Kidney epithelial cell (primary cell): ENCODE measurements at places on chromosomes 7 and 10. TPM values are rescaled to one million over a fixed set of nuclear protein-coding genes. Genes with fewer than 3 reads are reported as not detected.

DNA sequence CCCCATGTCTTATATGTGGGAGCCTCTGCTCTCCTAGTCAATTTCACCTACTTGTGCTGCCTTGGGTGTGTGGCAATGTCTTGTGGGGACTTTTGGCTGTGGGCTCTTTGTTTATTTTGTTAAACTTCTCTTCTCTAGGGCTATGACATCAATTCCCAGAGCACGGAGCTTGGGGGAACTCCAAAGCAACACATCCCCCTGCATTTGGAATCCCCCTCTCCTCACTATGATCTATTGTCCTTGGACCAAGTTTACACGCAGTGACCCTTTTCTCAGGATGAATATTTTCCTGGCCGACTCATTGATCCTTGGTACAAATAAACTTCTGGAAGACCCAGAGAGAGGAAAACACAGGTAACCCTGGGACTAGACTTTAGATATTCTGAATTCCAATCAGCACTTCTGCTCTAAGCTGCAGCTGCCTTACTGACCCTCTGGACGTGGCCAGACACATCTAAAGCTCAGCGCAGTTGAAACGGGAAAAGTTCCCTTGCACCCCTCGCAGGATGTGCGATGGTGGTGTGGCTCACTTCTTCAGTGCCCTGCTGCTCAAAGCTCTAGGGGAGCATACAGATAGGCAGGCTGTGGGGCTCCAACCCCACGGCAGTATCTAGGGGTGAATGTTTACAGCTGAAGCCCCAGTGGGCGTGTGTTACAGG, 110.8 kb downstream of the TMEM178B start:
- no peak for DNase-seq

SPDYE2 gene
- total RNA-seq: not detected in 2 replicates

SORCS1 gene
- total RNA-seq: 2.1 and 2.3 TPM in 2 replicates

- no peak for DNase-seq
Measured at GRCh38 chr7:134262322-134262721, 54.4 kb downstream of the SLC35B4 start.

DNA sequence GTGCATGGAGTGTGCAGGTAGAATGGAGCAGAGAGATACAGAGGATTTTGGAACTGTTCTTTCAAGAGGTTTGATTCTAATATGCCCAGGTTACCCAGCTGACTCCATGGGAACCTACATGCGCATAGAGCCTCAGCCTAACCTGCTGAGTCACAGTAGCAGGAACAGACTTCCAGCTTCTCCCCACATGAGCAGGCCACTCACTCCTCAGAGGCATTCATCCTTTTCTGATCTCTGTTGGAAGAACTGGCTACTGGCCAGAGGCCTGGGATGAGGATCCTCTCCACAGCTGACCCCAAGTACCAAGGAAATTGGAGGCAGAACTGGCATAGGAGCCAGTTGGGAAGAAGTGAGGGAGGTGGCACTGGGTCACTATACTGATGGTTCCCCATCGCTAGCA, 17.9 kb upstream of the CCSER2 start:
- peak; percentile 37 for DNase-seq

- DNase-seq: no peak
Measured at GRCh38 chr7:19957664-19958063, 184.2 kb upstream of the TMEM196 start.

DNA sequence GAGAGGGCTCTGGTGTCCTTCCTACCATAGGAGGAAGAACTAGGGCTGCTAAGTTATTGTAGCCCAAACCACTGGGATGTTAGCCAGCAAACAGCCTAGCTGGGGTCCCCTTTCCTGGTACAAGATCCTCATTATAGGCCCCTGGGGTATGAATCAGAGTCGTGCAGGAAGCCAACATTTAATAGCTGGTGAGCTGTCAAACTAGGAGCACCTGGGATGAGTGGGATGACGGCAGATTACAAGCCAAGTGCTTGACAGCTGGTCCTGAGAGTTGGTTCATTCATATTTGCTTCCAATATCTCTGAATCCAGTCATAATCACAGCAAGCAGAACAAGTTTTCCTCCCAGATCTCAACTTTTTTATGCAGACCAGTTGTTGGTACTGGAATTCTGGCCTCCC, 25.1 kb upstream of the DNAJB12 start:
- DNase-seq: no peak

DNA sequence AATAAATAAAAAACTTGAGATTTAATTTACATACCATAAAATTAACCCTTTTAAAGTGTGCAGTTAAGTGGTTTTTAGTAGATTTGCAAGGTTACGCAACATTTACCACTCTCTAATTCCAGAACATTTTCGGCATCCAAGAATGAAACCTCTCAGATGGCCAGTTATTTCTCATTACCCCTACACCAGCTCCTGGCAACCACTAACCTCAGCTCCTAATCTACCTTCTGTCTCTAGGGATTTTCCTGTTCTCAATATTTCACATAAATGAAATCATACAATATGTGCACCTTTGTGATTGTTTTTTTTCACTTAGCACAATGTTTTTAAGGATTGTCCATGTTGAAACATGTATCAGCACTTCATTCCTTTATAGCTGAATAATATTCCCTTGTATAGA, 45.1 kb downstream of the INPP5F start:
- no peak for DNase-seq

DNA sequence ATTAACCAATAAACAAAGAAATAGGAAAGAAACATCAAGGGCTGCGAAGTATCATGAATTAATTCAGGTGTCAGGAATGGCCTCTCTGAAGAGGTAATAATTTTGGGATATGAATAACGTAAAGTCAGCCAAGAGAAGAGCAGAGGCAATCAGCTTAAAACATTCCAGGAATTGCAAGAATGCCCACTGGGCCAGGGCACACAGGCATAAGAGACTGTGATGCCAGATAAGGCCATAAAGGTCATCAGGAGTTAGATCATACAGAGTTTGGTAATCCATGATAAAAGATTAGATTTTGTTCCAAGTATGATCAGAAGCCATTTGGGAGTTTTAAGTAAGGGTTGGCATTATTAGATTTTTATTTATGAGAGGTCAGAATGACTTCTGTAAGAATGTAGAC, 53.2 kb upstream of the ABCB4 start:
- no peak for DNase-seq

DNA sequence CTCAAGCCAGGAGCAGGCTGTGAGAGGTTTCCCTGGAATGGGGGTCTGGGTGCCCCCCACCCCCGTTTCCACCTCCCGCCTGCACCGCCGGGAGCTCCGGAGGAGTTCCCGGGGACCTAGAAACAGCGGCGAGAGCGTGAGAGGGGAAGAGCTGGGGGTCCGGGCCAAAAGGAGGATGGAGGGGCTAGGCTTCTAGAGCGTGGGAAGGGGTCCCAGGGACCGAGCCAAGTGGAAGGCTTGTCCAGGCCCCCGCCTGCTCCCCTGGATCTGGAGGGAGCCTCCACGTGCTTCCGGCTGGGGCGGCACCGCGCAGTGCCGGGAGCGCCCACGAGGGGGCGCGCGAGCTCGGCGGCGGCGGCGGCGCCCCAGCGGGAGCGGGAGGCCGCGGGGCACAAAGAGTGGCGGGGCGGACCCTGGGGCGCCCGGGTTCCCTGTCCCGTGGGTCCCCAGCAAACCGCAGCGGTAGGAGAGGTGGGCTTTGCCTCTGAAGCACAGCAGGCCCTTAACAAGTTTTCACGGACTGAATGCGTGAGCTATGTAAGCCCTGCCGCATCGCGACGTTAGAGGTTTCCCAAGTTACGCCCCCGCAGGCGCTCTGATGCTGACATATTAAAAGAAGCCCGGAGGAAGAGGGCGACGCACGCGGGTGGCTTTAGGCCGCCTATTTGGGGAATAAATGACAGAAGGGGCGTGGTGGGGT, 104.4 kb upstream of the LRRC4 start:
- no peak for DNase-seq

GIMAP6 gene
- 0.34 TPM in 1 of 2 replicates, not detected in the other for total RNA-seq

GRCh38 chr7:112399501-112399900, 50.8 kb upstream of the IFRD1 start:
- no peak for DNase-seq

- no peak for DNase-seq
Measured at GRCh38 chr10:129960481-129961156, 3.5 kb downstream of the EBF3 start.

HECW1 gene
- total RNA-seq: 0.46 and 0.82 TPM in 2 replicates

SFXN3 gene
- 59.4 and 77.4 TPM in 2 replicates for total RNA-seq

GRCh38 chr7:41873741-41874140, 170.9 kb upstream of the INHBA start:
- no peak for DNase-seq

- no peak for DNase-seq
Measured at GRCh38 chr7:50450590-50451032, 461 bp upstream of the FIGNL1 start.

HOXA10 gene
- total RNA-seq: 29.1 and 30.9 TPM in 2 replicates

DNA sequence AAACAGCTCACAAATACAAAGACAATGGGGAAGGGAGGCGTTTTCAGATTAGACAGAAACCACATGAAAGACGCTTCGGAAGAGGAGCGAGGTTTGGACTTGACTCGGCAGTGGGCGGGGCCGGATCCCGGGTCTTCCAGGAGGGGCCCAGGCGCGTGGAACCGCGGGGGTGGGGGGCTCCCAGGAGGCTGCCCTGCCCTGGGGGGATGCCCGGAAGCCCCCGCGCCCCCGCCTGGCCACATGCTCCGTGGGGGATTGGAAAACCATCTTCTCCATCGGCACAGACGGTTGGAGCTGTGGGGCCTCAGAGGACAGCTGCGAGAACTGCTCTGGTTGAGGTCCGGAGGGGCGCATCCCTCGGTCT, 186.0 kb upstream of the SHH start:
- DNase-seq: no peak

GRCh38 chr10:18400906-18401245, 250.5 kb downstream of the NSUN6 start:
- DNase-seq: no peak

DNA sequence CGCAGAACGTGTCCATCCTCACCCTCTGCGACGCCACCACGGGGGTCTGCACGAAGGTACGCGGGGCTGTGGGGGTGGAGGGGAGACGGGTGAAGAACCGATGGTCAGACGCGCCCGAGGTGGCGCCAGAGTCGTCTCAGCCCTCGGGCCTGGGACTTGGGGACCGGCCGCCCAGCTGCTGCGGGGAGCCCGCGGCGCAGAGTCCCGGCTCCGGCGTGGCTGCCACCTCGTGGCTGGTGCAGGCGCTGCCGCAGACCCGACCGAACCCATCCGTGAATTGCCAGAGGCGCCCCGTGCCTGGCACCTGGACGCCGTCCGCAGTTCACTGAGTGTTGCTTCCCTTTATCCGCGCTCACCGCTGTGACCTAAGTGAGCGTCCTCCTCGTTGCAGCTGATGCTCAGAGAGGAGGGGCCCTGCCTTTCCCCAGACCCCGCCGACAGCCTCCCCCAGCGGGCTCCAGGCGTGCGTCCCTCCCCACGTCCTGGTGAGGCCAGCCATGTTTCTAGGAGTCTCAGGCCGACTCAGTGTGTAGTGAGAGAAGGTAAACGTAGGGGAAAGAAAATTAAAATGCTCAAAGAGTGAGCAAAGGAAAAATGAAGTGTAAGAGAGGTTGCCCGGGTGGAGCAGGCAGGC, 208.7 kb downstream of the PAXIP1 start:
- no peak for DNase-seq

MRC1 gene
- total RNA-seq: 0.07 and 0.29 TPM in 2 replicates

DNA sequence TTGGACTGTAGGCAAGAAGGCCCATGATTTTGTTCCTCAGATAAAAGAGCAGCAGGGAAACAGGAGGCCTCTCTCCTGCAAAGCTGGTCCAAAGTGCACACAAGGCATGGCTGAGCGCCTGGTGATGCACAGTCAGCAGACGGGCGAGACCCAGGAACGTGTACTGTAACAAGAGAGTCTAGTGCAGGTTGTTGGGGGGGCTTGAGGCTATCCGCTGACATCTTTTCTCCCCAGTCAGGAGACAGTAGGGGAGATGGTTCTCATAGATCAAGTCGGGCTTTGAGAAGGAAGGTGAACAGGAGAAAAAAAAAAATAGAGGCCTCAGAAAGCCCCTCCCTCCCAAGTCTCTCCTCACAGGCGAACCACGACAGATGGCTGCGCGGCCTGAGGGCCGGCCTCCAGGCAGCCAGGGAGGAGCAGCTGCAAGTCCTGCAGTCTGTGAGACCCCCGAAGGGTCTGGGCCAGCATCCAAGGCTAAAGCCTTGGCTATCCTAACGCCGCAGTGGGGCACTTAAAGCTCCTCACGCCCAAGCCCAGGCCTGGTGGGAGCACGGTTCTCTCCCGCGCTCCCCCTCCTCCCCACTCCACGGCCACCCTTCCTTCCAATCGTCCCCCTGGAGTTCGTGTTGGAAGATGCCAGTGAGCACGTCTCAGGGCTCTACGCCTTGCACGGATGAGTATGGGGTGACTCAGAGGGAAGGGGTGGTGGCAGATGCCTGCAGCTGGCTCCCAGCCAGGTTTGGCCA, 68.3 kb downstream of the PRKAG2 start:
- peak; percentile 23 for DNase-seq

WNT8B gene
- 0.07 TPM in 1 of 2 replicates, not detected in the other for total RNA-seq

PON1 gene
- not detected in 2 replicates for total RNA-seq

DNA sequence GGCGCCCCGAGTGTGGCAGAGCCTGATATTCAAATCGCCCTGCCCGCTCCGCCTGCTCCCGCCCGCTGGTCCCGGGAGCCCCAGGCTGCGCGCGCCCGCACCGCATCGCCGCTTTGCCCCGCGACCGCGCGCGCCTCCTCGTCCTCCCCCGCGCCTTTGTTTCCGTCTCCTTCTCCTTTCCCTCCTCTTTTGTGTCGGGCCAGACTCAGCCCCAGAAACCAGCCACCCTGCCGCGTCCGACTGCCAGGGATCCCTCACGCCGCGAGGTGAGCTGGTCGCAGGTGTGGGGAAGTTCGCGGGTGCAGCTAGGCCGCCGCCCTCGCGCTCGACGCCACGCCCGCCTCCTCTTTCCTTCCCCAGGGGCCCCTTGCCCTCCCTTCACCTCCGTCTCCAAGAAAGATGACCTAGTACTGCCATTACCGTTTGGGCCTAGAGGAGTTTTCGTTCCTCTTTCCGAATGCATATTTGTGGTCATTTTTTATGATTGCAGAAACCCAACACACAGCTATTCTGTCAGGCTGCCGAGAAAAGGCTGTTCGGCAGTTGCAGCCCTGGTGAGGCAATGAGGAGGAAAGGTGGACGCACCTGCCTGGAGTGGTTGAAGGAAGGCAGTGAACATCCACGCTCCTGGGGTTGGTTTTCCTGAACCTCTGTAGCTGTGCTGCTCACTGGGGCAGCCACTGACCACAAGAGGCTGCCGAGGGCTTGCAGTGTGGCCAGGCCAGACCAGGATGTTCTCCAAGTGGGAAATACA, 107.3 kb downstream of the SNX10 start:
- no peak for DNase-seq

PDE6C gene
- total RNA-seq: not detected in 2 replicates

GRCh38 chr7:3282457-3282856, 18.6 kb upstream of the SDK1 start:
- DNase-seq: no peak

- no peak for DNase-seq
Measured at GRCh38 chr7:78780560-78780959, 672.9 kb downstream of the MAGI2 start.

DNA sequence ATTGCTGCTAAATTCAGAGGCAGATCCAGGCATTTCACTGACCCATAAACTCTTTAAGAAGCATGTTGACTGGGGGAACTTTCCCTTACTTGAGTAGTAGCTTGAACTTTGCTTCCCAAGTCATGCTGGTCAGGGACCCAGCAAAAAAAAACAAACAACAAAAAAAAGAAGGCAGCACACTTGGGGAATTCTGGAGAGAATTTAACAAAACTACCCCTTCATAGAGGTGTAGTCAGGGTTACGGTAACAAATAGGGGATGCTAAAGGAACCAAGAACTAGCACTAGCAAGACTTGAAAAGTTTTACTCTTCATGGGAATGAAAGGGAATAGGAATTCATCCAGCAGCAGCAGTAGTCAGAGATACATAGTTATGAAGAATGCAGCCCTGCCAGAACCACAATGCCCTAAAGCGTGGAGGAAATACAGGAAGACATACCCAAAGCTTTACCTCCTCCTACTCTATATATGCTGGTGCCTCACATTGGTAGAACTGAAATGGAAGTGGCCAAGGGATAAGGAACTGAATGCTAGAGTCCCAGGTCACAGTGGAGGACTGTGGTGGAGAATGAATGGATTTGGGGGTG, 67.3 kb downstream of the PHYHIPL start:
- no peak for DNase-seq
